Activated CD4-positive, alpha-beta T cell treated with anti-CD3 and anti-CD28 coated beads, Interleukin-2, Interleukin-4, amounts not matched to agents 100 ng/mL and 50 ng/mL, durations not matched to agents 16 hours and 8 hours (primary cell): ENCODE measurements at places on chromosomes 12 and 14.
A peak's percentile ranks its signal among the peaks of the same experiment; 100 is the strongest.

GRCh38 chr12:4985820-4986219 is 57.9 kb upstream of the KCNA5 start:
- DNase-seq, result no peak

GRCh38 chr12:67797753-67798152 is 149.2 kb downstream of the DYRK2 start:
- DNase-seq, result no peak

DNA sequence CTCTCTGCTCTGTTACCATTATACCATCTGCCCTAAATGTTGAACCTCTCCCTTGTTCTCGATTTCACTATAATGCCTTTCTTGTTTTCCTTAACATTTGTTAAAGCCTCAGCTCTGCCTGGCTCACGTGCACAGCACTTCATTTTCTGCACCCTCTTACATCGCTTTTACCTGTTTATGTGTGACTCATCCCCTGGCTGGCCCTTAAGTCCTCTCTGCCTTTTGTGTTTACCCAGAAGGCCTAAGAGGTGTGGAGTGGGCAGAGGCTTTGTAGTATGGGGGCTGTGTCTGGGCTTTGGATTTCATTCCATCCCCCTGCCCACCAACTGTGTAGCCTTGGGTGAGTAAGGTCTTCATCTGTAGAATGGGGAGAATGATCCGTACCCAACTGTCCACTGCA is 36.5 kb downstream of the UBE3B start:
- DNase-seq, result no peak

- DNase-seq, result no peak
Observed at GRCh38 chr14:68250927-68251768, 431.6 kb downstream of the RAD51B start.

GRCh38 chr12:107818984-107819383 is 44.5 kb downstream of the ASCL4 start:
- no peak for DNase-seq

- no peak for DNase-seq
Observed at GRCh38 chr12:54047160-54047963, 6.3 kb upstream of the HOXC4 start.

DNA sequence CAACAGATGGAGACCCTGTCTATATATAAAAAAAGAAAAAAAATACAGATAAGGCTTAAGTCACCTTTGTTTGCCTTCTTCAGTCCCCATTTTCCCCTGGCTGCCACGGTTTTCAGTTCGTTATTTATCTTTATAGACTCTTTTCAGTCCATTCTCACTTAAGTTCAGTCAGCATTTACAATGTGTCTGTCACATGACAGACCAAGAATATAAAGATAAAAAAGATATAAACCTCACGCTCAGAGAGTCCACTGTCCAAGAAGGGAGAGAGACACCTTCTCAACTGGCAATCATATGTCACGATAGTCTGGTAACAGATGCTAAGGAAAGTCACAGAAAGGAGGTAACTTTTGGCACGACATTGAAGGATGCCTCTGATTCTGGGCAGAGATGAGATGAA is 13.4 kb upstream of the POLR3B start:
- DNase-seq, result no peak

GRCh38 chr14:22802860-22803686 is 12.2 kb downstream of the SLC7A7 start:
- DNase-seq, result no peak

GRCh38 chr14:99576761-99577705 is 27.0 kb downstream of the CCDC85C start:
- DNase-seq, result no peak

- DNase-seq, result peak; percentile 42
Observed at GRCh38 chr14:105375635-105376057, 22.7 kb upstream of the TEX22 start.

- DNase-seq, result no peak
Observed at GRCh38 chr12:114848666-114849065, 164.7 kb upstream of the TBX3 start.

- DNase-seq, result no peak
Observed at GRCh38 chr14:100810435-100810834, 15.5 kb upstream of the MEG3 start.

GRCh38 chr12:109925185-109925840 is 25.2 kb downstream of the TCHP start:
- DNase-seq, result no peak

DNA sequence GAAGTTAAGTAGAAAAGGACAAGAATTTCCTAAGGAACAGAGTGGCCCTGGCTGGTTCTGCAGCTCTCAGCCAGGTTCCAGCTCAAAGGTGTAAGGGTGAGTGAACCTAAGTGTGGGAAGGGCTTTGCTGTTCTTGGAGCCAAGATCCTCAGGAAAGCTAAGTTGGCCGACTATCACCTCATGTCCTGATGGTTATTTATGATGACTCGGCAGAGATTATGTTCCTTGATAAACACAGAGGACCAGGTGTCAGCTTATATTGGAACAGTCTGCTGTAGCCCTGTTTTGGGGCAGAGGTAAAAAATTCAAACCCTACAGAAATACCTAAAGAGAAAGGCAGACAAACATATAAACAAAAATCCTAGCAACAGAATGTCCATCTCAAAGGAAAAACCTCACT is 128.5 kb downstream of the TBX3 start:
- DNase-seq, result no peak

- no peak for DNase-seq
Observed at GRCh38 chr12:62379026-62379722, 87.5 kb upstream of the MON2 start.

GRCh38 chr12:113208041-113208934 is 13.0 kb upstream of the TPCN1 start:
- DNase-seq, result peak; percentile 85

GRCh38 chr12:5096241-5096924 is 52.7 kb downstream of the KCNA5 start:
- no peak for DNase-seq

DNA sequence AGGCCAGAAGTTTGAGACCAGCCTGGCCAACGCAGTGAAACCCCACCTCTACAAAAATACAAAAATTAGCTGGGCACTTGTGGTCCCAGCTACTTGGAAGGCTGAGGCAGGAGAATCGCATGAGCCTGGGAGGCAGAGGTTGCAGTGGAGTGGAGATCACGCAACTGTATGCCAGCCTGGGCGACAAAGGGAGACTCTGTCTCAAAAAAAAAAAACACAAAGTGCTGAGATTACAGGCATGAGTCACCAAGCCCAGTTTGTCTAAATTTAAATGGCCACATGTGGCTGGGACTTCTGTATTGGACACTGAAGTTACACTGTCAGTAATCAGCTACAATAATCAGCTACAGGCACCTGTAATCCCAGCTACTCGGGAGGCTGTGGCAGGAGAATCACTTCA is 100.9 kb upstream of the AEBP2 start:
- DNase-seq, result no peak

DNA sequence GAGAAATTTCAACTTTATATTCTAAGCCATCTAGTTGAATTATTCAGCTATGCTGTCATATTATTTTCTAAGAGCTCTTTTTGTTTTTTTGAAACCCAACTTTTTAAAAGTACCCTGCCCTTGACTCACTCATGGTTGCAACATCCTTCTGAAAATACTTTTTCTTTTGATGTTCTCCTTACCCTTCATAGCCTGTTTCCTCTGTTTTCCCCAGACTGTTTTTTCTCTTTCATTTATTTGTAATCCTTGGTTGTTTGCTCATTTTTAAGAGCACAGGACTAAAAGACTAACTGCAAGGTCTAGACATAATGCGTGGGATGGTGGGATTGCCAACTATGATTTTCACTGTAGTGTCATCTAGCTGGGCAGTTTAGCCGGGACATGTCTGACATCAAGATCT is 21.2 kb upstream of the CDKL1 start:
- no peak for DNase-seq

GRCh38 chr12:2654741-2655140 is 140.0 kb upstream of the FKBP4 start:
- DNase-seq, result no peak

GRCh38 chr14:67668559-67668958 is 5.9 kb downstream of the VTI1B start:
- peak; percentile 48 for DNase-seq

DNA sequence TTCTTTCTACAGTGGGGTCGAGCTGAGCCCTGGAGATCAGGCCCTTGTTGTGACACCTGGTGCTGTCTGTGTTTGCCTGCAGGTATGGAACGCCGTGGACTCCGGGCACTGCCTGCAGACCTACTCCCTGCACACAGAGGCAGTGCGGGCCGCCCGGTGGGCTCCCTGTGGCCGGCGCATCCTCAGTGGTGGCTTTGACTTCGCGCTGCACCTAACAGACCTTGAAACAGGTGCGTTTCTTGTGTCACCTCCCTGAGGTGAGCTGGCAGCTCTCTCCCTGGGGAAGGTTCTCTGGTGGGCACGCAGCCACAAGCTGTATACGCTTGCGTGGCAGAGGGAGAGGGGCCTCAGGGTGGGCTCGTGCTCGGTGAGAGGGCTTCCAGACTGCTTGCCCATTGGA is 119.3 kb downstream of the BEGAIN start:
- DNase-seq, result no peak

GRCh38 chr14:46490238-46490685 is 161.3 kb downstream of the RPL10L start:
- DNase-seq, result peak; percentile 2

DNA sequence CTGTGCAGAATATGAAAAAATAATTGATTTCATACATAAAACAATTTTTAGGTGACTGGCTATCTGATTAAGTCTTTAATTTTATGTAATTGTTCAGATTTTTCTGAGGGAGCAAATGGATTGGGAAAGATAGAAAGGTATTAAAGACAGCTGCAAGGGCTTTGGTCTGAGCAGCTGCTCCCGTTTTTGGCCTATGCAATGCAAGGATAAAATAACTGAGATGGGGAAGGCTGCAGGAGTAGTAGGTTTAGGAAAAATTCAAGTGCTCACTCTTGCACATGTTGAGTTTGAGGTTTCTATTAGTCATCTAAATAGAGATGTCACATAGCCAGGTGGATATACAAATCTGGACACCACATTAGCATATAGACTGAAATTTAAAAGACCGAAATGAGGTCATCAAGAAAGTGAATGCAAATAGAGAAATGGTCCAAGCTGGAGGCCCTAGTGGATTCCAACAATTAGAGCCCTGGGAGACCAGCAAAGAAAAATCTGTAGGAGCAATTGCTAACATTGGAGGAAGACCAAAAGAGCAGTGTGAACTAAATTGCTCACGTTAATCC is 144.0 kb downstream of the PPFIA2 start:
- DNase-seq, result no peak

- peak; percentile 64 for DNase-seq
Observed at GRCh38 chr12:109804820-109805761, 28.1 kb downstream of the TRPV4 start.

DNA sequence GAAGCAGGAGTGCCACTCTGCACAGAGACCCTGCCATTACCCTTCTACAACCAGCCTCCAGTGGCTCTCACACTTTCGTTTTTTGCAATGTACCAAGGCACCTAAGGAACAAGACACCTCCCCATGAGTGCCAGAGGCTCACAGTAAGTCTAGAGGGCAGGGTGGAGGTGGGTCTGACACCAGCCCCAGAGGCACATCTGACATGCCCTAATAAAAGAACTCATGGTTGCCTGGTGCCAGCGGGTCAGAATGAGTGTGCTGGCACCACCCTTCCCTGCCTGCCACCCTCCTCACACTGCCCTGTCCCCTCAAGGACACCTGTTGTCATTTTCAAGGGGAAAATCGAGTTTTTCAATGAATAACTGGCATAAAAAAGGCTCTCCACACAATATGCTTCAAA is 161.2 kb downstream of the FOXN3 start:
- no peak for DNase-seq

GRCh38 chr12:115528466-115528865 is 749.0 kb downstream of the MED13L start:
- no peak for DNase-seq

DNA sequence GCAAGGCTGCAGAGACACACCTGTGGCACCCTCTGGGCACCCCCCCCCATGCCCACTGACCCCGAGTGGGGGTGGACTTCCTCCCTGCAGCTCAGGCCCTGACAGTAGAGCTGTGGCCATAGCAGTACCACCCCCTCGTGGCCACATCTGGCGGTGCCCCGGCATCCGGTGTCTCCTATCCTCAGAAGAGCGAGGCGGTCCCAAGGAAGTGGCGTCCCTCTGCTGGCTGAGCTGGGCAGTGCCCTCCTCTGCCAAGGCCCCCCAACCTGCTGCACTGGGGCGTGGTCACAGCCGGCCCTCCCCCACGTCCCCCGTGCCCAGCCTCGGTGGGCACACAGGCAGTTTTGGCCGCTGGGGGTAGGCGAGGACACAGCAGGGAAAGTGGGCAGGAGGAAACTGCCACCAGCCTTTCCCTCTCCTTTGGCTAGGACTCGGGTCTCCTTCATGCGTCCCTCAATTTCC is 6.0 kb upstream of the SLC6A12 start:
- peak; percentile 79 for DNase-seq

DNA sequence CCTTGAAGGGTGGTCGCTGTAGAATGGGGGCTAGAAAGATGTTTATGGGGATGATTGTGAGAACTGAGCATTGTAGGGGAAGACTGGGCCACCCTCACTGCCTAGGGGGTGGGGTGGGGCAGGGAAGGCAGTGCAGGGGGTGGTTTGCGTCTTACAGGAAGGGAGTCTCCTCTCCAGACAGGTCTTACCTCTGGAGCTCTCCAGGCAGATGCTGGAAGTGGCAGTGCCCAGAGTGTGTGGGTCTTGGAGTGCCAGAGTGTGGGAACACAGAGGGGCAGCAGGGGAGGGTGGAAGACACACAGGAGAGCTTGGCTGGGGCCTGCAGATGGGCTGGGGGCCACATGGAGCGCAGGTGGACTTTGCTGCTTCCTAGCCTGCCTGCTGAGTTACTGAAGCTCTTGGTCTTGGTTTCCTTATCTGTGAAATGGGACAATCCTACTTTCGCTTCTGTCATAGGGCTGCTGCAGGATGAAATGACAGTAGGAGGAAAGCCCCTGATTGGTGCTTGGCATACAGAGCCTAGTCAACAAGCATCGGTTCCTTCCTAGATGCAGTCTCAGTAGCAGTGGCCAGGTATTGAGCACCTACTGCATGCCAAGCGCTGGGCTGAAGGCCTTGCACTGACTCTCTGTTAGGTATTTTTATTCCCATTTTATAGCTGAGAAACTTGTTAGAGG is 118.3 kb downstream of the SLC25A47 start:
- peak; percentile 22 for DNase-seq

DNA sequence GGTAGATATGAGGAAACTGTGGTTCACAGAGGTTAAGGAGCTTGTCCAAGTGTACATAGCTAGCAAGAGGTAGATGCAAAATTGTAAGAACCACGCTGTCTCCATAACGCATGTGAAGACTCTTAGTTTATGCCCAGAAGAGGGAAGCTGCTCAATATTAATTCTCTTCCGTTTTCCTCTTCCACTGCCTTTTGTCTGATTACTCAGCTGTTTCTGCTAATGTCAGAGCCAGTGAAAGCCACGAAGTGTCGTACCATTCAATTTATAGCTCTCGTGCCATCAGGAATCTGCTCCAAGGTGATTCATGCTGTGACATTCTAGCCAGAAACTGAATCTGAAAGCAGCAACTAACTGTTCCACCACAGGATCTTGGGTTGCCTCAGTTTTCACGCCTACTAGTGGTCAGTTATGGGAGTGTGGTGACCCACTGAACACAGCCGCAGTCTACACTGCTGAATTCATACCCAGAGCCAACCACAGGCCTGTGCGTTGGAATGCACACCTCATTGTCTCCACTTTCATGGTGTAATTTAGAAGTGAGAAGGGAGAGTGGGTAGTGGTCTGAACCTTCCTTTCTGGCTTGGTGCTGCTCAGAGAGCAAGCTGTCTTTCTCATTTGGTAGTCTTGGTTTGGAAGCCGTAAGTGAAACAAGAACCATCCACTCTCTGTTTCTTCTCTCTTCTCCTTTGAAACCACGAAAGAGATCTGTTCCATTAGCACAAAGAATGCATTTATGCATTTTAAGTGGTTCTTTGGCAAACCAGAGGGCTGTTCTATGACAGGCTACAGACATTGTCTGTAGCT is 74.2 kb upstream of the NAP1L1 start:
- DNase-seq, result peak; percentile 92

- DNase-seq, result peak; percentile 18
Observed at GRCh38 chr12:57518920-57519795, 1.2 kb downstream of the DDIT3 start.
